Purkinje cell (primary cell): ENCODE measurements at places on chromosomes 5 and 9. TPM values are rescaled to one million over a fixed set of nuclear protein-coding genes. Genes with fewer than 3 reads are reported as not detected.

The LHX2 gene
- polyA plus RNA-seq, result 3.3 TPM in 1 of 2 replicates, not detected in the other

The PTPA gene
- polyA plus RNA-seq, result 13.9 and 22.8 TPM in 2 replicates

The ACTBL2 gene
- not detected in 2 replicates for polyA plus RNA-seq

The HRH2 gene
- 8.8 and 11.5 TPM in 2 replicates for polyA plus RNA-seq

The MEF2C gene
- polyA plus RNA-seq, result 324 and 372 TPM in 2 replicates

The GPR21 gene
- polyA plus RNA-seq, result 2.5 TPM in 1 of 2 replicates, not detected in the other

The CCNJL gene
- 0.36 and 0.77 TPM in 2 replicates for polyA plus RNA-seq

The NR5A1 gene
- not detected in 2 replicates for polyA plus RNA-seq

The CDKN2B gene
- 19.8 and 25.9 TPM in 2 replicates for polyA plus RNA-seq
